ENCODE measurements at places on chromosomes 3 and 15. TPM values are rescaled to one million over a fixed set of nuclear protein-coding genes. Genes with fewer than 3 reads are reported as not detected.
A peak's percentile ranks its signal among the peaks of the same experiment; 100 is the strongest.

DNA sequence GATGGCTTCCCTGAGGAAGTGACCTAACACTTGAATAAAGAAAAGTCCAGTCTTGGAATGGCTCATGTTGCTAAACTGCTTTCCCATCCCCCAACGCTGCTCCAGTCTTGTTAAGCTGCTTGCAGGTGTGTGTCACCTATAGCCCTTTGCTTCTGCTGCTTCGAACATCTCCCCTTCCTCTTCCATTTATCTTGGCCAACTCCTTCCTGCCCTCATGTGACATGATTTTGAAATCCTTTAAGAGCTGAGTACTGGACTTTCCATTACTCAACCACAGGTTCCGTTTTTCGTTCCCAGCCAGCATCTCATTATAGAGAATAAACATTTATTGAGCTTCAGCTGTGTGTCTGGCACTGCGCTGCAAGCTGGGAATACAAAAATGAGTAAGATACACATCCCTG is 1.7 kb downstream of the ATG7 start:
- DNase-seq: no peak

- no peak for DNase-seq
Observed at GRCh38 chr3:139518926-139519842, 20.4 kb downstream of the RBP1 start.

- peak; percentile 78 for DNase-seq
Observed at GRCh38 chr3:100954990-100955389, 38.2 kb downstream of the ABI3BP start.

GRCh38 chr3:169475978-169476698 is 187.4 kb downstream of the MECOM start:
- DNase-seq: no peak

GRCh38 chr3:118907909-118908308 is 126.7 kb downstream of the IGSF11 start:
- no peak for DNase-seq

GRCh38 chr3:184805351-184806038 is 6.5 kb upstream of the VPS8 start:
- DNase-seq: peak; percentile 27

GRCh38 chr3:23239211-23240068 is 36.3 kb downstream of the UBE2E2 start:
- DNase-seq: no peak

DNA sequence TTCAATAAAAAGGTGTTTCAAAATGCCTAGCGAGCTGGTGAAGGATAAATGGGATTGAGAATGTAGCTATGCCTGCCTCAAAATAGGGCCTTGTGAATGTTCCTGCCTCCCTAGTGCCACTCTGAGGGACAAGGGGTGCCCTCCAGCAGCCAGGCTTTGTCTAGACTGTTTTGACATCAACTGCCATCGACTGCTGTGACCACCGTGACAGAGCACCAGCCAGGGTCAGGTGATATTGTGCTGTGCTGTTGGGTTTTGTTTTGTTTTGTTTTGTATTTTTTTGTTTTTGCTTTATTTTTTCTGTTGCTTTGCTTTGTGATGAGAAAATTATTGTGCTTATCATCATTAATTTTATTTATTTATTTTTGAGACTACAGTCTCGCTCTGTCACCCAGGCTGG is 144.8 kb downstream of the SMAD6 start:
- no peak for DNase-seq

The ETFA gene
- total RNA-seq: 91.3 TPM

The CCR1 gene
- 5.6 TPM for total RNA-seq

- peak; percentile 63 for DNase-seq
Observed at GRCh38 chr15:64092864-64093626, 593 bp downstream of the CIAO2A start.

The ZPLD1 gene
- total RNA-seq: not detected

The GDPGP1 gene
- 3.5 TPM for total RNA-seq

The WDR49 gene
- total RNA-seq: not detected

GRCh38 chr3:38121451-38121831 is 15.5 kb downstream of the ACAA1 start:
- no peak for DNase-seq

- DNase-seq: no peak
Observed at GRCh38 chr15:66290518-66290917, 2.9 kb upstream of the DIS3L start.

- no peak for DNase-seq
Observed at GRCh38 chr3:127068871-127069270, 86.0 kb downstream of the PLXNA1 start.

The PLSCR2 gene
- not detected for total RNA-seq

DNA sequence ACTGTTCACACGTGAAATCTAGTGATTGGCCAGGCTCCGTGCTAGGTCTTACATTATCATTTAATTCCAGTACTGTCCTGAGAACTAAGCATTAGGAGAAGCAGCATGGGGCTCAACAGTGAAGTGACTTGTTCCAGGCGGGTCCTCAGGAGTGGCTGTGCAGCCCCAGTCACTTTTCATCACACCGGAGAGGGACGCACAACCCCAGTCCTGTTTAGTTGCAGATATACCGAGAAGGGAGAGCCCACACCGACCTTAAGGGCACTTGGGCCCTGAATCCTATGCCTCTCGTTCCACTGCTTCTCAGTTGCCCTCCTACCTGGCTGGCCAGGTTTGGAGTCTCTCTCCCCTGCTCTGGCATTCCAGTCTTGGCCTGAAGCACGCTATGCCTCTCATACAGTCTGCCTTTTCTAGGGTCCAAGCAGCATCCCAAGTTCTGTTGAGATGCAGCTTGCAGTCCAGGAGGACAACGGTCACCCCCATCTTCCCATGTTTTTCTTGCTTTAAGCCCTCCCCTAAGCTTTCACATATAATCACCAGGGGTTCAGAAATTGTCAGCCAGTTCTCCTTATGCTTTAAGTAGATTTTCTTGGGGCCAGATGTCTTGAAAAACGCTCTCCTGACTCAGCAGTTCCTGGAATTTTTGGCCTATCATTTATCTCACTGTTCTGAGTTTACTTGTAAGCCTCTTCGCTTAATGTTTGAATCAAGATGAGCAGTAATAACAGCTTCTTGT is 10.1 kb downstream of the FAM131A start:
- no peak for DNase-seq

The ZXDC gene
- total RNA-seq: 13.5 TPM

All from M059J (cell line).